Stimulated activated CD4-positive, alpha-beta T cell treated with anti-CD3 and anti-CD28 coated beads, TNF-alpha, amount 100 ng/mL, for 24 hours (primary cell): ENCODE measurements at places on chromosomes 5 and 9.

GRCh38 chr5:150651382-150651781, 9.7 kb upstream of the MYOZ3 start:
- no peak for DNase-seq

DNA sequence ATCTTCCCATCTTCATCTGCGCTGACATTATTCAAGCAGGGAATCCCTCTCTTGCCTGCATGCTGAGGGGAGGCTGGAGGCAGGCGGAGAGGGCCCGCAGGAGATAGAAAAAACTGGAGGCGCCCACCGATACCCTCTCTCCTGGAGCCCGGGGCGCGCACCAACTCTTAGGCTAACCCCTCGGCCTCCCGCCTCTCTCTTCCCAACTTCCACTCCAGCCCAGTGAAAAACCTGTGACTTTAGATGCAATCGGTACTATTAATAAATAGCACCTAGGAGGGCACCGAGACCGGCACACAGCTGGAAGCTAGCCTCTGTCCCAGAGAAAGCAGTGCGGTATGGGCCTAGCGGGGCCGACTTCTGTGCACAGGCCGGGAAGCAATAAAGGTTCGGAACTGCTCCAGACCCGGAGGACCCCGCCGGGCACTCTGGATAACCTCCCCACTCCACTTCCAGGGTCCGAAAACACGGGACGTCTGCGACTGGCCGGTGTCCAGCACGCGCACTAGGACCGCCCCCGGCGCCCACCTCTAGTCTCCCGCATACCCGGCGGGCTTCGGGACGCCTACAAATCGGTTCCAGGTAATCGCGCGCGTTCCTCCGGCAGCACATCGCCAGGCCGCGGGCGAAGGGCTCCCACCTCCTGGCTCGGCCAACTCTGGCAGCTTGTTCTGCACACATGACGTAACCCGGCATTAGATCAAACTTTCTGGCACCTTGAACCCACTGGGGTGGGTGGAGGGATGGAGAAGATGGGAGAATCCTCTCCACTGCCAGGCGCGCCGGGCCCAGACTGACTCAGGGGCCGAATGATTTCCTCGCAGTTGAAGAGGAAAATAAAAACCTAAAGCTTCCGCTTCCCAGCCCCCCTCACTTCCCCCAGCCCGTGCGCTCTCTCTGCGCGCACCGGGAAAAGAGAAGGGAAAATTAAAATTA, 1.4 kb downstream of the EFNA5 start:
- no peak for DNase-seq

GRCh38 chr9:135611142-135611874, 28.0 kb downstream of the GLT6D1 start:
- no peak for DNase-seq

GRCh38 chr5:125134216-125135081, 388.0 kb upstream of the ZNF608 start:
- no peak for DNase-seq
